GM20000 (cell line): ENCODE measurements at places on chromosomes 1 and 21.

GRCh38 chr1:225849925-225850324 is 32.3 kb downstream of the TMEM63A start:
- DNase-seq, result no peak

DNA sequence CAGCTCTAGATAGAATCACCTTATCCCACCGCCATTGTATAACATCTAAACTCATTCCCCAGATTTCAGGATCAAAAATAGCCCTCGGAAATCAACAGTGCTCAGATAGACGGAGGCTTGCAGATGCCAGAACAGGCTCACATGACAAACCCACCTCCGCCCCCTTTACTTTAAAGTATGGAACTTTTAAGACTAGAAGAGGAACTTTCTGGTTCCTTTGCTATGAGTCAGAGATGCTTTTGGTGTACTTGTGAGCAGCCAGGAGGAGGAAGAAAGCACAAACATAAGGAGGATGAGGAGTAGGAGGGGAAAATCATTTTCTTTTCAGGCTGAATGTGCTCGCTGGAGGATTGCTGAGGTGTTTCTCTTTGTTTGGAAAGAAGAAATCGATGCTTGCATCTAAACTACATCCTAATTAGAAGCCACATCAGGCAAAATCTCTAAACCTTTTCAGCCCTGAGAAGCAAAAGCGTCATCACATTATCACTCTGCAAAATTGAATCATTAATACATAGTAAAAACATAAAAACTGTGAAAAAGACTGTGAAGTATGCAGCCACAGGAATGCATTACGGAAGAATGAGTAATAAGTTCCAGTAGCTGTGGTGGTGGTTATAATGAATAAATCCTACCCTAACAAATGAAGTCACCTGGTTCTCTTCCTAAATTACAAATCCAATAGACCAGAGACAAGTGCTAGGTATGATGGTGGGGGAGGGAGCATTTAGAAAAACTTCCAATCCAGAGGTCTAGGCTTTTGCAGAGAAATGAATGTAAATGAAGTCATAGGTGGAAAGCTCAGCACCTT is 251.3 kb downstream of the KCNH1 start:
- no peak for DNase-seq

GRCh38 chr1:228956864-228957263 is 221.6 kb downstream of the RHOU start:
- no peak for DNase-seq

GRCh38 chr1:8004803-8005573 is 21.1 kb downstream of the ERRFI1 start:
- no peak for DNase-seq

DNA sequence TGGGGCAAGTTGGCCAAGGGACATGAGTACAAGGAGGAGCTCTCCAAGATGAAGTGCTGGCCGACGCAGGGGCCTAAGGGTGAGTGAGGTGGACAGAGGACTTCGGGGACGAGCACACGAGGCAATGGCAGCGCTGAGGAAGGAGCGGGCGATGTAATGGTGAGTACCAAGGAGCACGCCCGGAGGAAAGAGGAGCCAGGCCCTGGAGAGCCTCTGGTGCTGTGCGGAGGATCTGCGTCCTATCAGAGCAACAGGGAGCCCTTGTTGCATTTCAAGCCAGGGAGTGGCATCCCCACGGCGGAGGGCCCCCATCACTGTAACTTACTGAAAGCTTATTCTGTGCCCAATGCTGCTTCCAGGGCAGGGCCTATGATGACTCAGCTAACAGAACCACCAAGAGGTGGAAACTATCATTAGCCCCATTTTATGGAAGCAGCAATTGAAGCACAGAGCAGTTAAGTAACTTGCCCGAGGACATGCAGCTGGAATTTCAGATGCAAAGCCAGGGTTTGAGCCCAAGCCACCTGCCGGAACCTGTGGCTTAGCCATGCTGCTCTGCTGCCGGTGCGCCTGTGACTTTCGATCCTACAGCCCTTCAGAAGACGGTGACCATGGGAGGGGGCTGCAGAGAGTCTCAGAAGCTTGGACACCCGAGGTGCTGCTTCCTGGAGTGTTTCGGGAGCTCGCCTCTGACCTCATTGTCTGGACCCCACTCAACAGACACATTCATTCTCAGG is 17.6 kb upstream of the AJAP1 start:
- DNase-seq, result no peak

- DNase-seq, result no peak
Measured at GRCh38 chr1:192730198-192730597, 78.6 kb upstream of the RGS2 start.

- DNase-seq, result no peak
Measured at GRCh38 chr1:204147406-204148383, 4.1 kb downstream of the ETNK2 start.

- no peak for DNase-seq
Measured at GRCh38 chr1:60988891-60989290, 93.5 kb upstream of the NFIA start.

DNA sequence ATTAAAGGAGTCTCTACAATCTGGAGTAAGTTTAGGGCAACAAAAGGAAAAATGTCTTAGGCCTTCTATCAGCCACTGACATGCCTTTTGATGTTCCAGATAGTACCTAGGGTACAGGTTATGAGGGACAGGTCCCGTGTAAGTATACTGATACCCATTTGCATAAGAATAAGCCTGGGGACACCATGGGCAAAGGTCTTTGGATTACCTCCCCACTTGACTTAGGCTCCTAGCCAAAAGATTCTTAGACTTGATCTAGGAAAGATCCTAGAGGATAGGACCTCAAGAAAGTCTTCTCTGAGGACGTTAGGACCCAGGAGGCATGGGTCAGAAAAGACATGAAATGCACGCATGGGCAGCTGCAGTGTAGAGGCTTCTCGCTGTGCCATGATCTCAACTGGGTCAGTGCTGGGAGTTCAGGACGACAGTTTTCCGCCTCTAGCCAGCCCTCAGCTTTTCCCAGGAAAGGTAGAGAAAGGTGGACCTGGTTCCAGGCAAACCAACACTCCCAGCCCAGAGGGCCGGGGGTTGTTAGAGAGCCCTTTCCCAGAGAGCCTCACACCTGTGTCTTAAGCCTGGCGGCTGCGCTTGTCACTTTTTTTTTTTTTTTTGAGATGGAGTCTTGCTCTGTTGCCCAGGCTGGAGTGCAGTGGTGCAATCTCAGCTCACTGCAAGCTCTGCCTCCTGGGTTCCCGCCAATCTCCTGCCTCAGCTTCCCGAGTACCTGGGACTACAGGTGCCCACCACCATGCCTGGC is 26.6 kb downstream of the MSTO1 start:
- DNase-seq, result no peak

- peak; percentile 64 for DNase-seq
Measured at GRCh38 chr1:206933333-206933945, 11.7 kb upstream of the FCMR start.

GRCh38 chr1:245313576-245313975 is 158.8 kb downstream of the KIF26B start:
- DNase-seq, result no peak

GRCh38 chr1:6519491-6519934 is 28.0 kb upstream of the PLEKHG5 start:
- no peak for DNase-seq

DNA sequence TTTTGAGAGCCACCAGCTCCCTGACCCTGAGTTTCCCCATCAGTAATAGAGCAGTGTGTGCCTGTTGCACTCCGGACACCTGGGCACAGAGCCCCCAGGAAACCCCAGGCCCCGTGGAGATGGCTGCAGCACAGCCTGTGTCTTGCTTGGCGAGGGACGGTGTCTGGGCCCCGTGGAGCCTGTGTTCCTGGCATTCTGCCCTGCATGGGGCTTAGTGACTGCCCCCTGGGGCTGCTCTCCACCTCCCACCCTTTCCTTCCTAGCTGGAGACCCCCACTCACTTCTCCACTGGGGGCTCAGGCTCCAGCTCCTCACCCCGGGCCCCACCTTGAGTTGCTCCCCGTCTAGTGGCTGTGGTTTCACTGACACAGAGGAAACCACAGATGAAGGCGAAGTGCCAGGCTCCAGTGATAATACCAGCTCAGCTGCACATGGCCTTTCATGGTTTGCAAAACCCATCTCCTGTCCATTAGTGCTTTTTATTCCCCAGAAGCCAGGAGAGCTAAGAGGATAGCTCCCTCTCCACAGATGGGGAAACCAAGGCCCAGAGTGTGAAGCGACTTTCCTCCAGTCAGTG is 39.4 kb downstream of the DMRTB1 start:
- no peak for DNase-seq

DNA sequence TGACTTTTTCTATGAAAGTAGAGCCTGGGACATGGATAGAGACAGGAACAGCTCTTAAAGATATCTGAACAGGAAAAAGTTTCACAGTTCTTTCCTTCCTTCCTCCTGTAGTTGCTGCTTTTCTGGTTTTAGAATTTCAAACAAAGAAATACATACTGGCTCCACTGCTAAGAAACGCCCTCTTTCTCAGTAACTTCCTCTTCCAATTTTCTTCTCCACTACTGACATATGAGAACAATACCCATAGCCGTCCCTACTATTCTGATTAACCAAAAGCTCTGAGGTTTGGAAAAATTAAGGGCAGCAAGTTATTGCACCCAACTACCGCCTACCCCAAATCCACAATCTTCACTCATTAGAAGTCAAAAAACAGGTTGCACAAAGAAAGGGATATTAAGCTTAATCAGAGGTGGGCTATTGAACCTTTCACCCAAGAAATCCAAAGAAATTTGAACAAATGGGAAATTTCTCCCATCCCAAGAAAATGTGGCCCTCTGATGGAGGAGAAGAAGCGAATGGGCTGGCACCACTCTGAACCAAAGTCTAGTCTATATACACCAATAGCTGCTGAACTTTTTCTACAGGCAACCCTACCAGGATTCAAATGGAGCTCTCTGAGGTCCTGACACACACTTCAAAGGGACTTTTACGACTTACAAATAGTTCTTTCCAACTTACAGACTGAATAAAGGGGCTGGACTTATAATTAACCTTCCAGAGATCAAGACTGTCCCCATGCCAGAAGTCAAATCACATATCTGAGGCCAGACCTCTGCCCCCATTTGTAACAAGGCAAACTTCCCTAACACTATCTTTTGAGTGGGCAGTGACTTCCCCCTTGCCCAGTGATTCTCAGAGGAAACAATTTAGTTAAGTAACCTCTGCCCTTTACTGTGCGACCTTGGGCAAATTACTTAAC is 1.7 kb downstream of the WASF2 start:
- no peak for DNase-seq

GRCh38 chr1:179187735-179188471 is 41.6 kb downstream of the ABL2 start:
- DNase-seq, result no peak

DNA sequence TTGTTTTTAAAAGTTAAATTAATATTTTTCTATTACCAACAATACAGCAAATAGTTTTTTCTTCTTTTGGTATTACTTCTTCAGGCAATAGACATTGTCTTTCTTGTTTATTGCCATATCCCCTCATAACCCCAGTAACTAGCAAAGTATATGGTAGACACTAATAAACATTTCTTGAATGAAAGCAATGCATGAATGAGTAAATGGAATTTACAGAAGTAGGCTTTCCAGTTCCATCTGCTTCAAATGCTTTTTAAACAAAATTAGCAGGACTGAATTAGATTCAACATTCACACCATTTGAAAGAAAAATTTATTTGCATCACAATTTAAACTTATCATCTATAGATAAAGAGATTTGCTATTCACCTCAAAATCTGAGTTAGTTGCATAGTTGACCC is 5.6 kb upstream of the DR1 start:
- no peak for DNase-seq

GRCh38 chr1:53090227-53091147 is 28.5 kb downstream of the PODN start:
- no peak for DNase-seq

- DNase-seq, result no peak
Measured at GRCh38 chr1:39754026-39754570, 15.4 kb downstream of the PPIE start.

DNA sequence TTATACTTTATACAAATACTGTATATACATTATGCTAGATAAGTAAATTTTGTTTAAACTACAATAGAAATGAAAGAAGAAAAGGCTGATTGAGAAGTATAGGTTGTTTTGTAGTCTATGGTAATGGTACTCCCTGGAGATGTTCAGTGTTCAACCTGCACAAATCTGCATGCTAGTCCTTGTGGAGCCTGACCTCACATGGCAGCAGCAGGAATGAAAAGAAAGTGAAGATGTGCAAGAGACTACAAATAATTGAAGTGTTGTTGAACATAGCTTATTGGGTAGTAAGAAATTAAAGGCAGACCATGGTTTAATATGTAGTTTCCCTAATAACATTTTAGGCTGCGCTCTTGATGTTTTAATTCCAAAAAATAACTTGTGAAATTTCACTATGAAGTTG is 201.2 kb downstream of the TGFB2 start:
- DNase-seq, result no peak

DNA sequence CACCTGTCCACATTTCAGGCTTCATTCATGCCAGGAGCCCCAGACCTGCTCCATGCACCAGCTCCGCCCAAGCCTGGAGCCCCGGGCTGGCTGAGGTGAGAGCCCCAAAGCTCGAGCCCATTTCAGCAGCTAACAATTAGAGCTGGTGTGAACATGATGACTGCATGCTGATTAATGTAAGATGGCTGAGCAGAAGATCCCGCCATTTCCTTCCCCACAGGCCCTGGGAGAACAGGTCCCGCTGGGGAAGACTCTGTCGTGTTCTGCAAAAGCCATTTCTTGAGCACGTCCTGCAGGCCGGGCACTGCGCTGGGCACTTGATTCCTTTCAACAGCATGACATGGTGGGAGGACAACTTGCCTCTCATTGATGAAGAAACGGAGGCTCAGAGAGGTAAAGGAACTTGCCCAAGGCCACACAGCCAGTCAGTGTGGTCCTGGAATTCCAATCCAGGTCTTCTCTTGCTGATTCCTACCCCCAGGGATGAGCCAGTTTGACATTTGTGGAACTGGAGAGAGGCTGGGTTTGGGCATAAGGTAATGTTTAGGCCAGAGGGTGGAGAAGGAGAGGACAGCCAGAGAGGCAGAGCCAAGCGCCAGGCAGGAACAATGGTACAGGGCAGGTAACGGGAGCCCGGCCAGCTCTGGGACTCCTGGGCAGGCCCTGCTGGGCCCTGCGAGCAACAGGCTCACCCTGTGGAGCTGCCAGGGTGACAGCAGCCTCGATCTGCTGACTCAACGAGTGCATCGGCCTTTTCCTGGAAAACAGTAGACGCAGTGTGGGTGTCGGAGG is 28.1 kb upstream of the EPHA2 start:
- DNase-seq, result no peak

DNA sequence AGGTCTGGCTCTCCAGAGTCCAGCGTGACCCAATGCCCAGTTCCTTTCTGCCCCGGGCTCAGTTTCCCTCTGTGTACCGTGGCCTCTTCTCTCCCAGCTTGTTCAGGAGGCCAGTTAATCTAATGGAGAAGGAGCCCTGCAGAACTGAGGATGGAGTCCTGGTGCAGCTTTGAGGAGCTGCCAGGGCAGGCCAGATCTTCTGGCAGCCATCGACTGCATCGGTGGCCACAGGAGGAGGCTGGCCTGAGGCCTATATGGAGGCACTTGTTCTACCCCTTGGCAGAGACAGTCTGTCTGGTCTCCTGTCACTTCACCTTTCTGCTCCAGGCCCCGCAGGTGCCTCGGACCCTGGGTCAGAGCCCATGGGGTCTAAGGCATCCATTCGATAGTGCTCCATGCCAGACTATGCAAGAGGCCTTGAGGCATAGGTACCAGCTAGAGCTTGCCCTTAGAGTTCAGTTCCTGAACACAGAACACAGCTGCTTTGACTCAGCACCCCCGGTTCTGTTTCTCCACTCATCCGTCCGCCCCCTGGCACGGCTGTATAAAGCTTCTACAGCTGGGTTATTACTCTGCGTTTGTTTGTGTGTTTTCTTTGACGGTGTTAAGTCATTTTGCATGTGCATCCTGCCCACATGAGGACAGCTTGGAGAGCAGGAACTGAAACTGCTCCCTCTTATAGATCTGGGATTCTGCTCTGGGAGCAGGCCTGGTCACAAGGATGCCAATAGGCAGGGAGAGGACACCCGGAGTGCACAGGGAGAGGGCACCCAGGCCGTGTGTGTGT is 18.5 kb upstream of the LRRN2 start:
- DNase-seq, result no peak
